ENCODE measurements at places on chromosomes 1 and 21.

GRCh38 chr1:169849346-169850022, 44.2 kb downstream of the SCYL3 start:
- no peak for DNase-seq

- DNase-seq, result no peak
Observed at GRCh38 chr21:19842601-19843000, 1155.6 kb upstream of the NCAM2 start.

DNA sequence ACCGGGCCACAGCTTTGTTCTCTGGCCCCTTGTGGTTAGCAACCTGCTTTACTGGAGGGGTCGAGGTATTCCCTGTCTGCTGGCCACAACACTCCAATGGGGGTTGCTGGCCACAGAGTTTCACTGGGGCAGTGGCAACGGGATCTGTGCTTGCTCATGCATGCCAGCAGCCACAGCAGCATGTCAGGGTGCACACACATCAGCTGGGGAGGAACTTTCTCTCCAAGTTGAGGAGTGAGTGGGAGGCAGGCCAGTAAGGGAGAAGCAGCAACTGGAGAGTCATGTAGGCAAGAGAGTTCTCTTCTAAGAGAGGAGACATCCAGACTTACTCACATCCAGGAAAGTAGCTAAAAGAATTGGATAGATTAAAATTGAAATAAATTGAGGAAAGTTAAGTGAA, 38.0 kb downstream of the SAMD13 start:
- no peak for DNase-seq

- DNase-seq, result no peak
Observed at GRCh38 chr1:189868021-189868420, 609.6 kb downstream of the BRINP3 start.
